Activated B cell treated with CpG ODN at 0.5 μM for 24 hours (primary cell): ENCODE measurements at places on chromosomes 7 and 10. TPM values are rescaled to one million over a fixed set of nuclear protein-coding genes. Genes with fewer than 3 reads are reported as not detected.

DNA sequence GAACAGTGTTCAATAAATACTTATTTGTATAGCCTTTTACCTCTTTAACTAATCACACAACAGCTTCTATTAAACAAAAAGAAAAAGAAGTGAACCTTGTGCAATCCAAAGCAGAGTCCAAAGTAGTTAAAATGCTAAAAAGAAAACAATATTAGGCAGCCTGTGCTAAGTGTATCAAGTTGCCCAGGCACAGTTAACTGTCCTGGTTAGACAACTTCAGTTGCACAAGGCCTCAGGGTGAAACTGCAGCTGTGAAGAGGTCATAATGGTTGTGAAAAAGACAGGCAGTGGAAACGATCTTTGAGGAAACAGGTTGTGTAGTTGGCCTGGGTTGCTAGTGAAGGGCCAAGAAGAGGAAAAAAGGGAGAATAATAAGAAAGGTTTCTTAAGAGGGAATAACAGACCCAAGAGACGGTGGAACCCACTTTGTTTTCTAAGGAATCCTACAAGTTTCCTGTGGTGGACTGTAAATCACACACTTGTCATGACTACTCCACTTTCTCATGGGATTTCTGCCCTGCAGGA, 6.0 kb upstream of the CROT start:
- peaks cover 12% of the 10 kb centered on the region for H3K4me1 ChIP-seq
- peaks cover 39% of the 10 kb centered on the region for H3K36me3 ChIP-seq
- H3K27me3 ChIP-seq, result no peaks in the 10 kb centered on the region
- H3K4me3 ChIP-seq, result no peak overlapping the region

DNA sequence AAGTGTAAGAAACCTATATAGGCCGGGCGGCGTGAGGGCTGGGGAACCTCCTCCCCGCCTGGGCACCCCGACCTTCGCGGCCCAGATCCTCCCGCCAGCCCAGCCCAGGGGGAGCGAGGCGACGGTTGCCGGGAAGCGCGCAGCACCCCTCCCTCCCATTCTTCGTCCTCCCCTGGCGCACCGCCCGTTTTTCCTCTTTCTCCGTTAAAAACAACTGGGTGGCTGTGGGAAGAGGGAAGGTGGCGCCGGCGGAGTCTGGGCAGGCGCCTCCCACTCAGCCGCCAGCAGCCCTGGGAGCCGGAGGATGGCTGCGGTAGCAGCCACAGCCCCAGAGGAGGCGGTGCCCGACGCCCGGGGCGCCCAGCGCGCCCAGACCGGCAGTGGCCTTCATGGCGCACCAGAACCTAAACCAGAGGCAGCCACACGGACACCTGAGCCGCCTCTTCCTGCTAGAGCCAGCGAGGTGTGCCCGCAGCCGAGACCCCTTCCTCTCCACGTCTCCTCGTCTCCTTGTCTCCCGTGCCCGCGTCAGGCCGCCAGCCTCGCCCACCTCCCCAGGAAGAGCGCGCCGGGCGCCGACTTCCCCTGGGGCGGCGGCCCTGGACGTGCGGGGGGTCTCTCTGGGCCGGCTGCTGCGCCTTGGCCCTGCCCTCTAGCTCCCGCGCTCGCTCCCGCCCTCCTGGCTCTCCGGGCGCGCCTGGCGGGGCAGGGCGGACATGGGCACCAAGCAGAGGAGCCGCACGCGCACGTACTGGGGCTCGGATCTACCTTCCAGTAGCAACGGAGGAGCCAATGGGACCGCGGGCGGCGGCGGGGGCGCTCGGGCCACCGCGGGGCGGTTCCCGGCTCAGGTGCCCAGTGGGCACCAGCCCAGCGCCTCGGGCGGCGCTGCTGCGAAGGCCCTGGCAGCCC, 32.8 kb upstream of the SFTPD start:
- peak; percentile 20 for DNase-seq
- H3K4me1 ChIP-seq, result peaks cover 11% of the 10 kb centered on the region
- H3K27me3 ChIP-seq, result peaks cover 60% of the 10 kb centered on the region
- no peak overlapping the region for H3K27ac ChIP-seq
- H3K4me3 ChIP-seq, result peak overlapping the region; percentile 64

GRCh38 chr7:64884085-64884912, 18.8 kb upstream of the ZNF273 start:
- DNase-seq, result no peak
- H3K27me3 ChIP-seq, result peaks cover 67% of the 10 kb centered on the region
- H3K36me3 ChIP-seq, result peaks cover 2% of the 10 kb centered on the region

GRCh38 chr10:75070961-75071428, 40.5 kb upstream of the SAMD8 start:
- no peaks in the 10 kb centered on the region for H3K4me1 ChIP-seq
- no peak overlapping the region for H3K27ac ChIP-seq
- no peak for DNase-seq
- no peaks in the 10 kb centered on the region for H3K36me3 ChIP-seq
- no peak overlapping the region for H3K4me3 ChIP-seq

CALHM1 gene
- total RNA-seq, result 0.40 and 0.42 TPM in 2 replicates

DNA sequence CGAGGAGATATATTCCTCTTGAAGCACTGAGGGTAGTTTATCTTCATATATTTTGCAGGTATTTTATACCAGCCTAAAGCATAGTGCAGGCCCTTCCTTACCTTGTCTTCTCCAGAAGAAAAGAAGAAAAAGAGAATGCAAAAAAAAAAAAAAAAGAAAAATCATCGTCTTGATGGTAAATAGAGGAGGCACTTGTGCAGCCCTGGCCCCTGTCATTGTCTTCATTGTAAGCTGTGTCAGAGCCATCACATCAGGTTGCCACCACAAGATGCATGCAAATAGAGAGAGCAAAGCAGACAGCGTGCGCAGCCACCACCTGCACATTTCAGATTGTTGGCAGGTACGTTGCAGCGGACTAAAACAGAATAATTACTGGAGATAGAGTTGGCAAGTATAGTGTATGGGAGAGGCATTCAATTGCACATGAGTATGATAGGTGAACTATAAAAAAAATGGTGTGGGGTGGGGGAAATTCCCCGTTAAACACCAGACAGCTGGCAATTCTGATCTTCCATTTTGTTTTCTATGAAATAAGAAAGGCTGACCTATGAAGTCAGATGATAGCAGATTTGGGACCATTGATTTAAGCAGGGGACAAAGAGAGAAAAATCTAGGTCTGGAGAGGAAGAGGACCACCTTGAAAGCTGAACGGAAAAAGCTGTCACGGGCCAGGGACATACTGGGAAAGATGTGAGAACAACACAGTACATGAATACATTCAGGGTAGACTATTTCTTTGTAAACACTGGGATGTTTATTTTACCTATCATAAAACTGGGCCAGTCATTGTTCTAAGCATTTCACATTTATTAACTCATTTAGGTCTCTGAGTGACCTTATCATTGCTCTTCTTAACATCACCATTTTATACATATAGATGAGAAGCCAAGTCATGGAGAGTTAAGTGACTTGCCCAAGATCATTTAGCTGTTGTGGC, 306.3 kb upstream of the SP8 start:
- H3K36me3 ChIP-seq, result no peaks in the 10 kb centered on the region
- no peaks in the 10 kb centered on the region for H3K27me3 ChIP-seq
- H3K4me1 ChIP-seq, result no peaks in the 10 kb centered on the region
- no peak overlapping the region for H3K27ac ChIP-seq
- H3K4me3 ChIP-seq, result no peak overlapping the region

- no peak for DNase-seq
- peaks cover 2% of the 10 kb centered on the region for H3K27me3 ChIP-seq
- H3K4me1 ChIP-seq, result no peaks in the 10 kb centered on the region
- no peak overlapping the region for H3K27ac ChIP-seq
- no peak overlapping the region for H3K4me3 ChIP-seq
Observed at GRCh38 chr7:93043385-93043985, 74.3 kb downstream of the SAMD9 start.

SMO gene
- 0.66 and 1.8 TPM in 2 replicates for total RNA-seq

GPR141 gene
- not detected in 2 replicates for total RNA-seq

TMEM225B gene
- total RNA-seq, result 0.53 and 1.5 TPM in 2 replicates

- H3K4me1 ChIP-seq, result no peaks in the 10 kb centered on the region
- H3K27ac ChIP-seq, result no peak overlapping the region
- no peaks in the 10 kb centered on the region for H3K36me3 ChIP-seq
- no peak overlapping the region for H3K4me3 ChIP-seq
Observed at GRCh38 chr10:106169241-106169640, 995.3 kb downstream of the SORCS1 start.

CALML3 gene
- not detected in 2 replicates for total RNA-seq

DNA sequence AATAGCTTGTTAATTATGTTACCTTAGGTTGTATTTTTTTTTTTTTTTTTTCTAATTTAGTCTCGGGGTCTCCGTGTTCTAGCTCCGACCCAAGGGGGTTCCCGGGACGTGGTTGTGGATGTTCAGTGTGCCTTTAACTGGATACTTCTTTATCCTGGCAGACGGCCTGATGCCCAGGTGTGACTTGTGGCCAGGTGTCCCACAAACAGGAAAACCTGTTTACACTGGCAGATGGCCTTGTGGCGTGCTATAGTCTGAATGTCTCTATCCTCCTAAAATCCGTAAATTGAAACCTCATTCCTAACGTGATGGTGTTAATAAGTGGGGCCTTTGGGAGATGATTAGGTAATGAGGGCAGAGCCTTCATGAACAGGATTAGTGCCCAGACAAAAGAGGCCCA, 546.4 kb upstream of the C7orf33 start:
- DNase-seq, result no peak
- H3K27me3 ChIP-seq, result no peaks in the 10 kb centered on the region
- no peak overlapping the region for H3K4me3 ChIP-seq
- no peaks in the 10 kb centered on the region for H3K36me3 ChIP-seq
- H3K27ac ChIP-seq, result no peak overlapping the region
- H3K4me1 ChIP-seq, result no peaks in the 10 kb centered on the region

PNLIP gene
- total RNA-seq, result not detected in 2 replicates

MCM10 gene
- 3.7 and 4.6 TPM in 2 replicates for total RNA-seq

EN2 gene
- not detected in 2 replicates for total RNA-seq

GRCh38 chr7:56110611-56111010, 4.3 kb upstream of the CHCHD2 start:
- peaks cover 23% of the 10 kb centered on the region for H3K4me1 ChIP-seq
- DNase-seq, result no peak
- peaks cover 16% of the 10 kb centered on the region for H3K36me3 ChIP-seq
- H3K4me3 ChIP-seq, result no peak overlapping the region
- no peak overlapping the region for H3K27ac ChIP-seq

DNA sequence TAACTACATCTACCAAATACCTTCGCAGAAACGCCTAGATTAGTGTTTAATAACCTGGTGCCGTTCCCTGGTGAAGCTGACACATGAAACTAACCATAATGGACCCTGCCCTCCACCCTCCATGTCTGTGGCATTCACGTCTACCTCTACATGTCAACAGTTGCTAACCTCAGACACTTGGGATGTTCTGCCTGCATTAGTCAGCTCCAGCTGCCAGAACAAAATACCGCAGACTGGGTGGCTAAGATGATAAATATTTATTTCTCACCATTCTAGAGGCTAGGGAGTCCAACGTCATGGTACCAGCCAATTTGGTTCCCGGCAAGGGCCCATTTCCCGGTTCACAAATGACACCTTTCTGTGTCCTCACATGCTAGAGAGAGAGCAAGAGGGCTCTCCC, 118.5 kb upstream of the CHST15 start:
- no peaks in the 10 kb centered on the region for H3K27me3 ChIP-seq
- no peaks in the 10 kb centered on the region for H3K36me3 ChIP-seq
- H3K4me3 ChIP-seq, result no peak overlapping the region
- H3K27ac ChIP-seq, result no peak overlapping the region
- no peak for DNase-seq

DNA sequence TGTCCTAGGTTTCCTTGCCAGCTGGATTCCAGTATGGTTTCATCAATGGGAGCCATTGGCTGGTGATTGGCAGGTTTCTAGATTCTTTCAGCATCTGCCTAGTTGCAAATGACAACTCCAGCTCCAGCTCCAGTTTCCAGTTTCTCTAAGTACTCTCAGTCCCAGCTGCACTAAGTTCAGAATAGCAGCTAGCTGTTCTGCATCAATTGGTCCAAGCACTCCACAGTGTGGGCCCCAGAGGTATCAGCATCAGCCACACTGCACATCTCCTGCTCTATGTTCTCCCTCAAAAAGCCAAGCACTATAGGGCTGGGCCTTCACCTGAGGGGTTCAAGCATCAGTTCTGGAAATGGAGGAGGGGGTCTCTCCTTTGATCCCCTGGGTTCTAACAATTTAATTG, 143.4 kb downstream of the VPS50 start:
- no peaks in the 10 kb centered on the region for H3K36me3 ChIP-seq
- peaks cover 38% of the 10 kb centered on the region for H3K4me1 ChIP-seq
- no peak for DNase-seq
- no peak overlapping the region for H3K4me3 ChIP-seq
- H3K27ac ChIP-seq, result no peak overlapping the region
- H3K27me3 ChIP-seq, result peaks cover 2% of the 10 kb centered on the region

DNA sequence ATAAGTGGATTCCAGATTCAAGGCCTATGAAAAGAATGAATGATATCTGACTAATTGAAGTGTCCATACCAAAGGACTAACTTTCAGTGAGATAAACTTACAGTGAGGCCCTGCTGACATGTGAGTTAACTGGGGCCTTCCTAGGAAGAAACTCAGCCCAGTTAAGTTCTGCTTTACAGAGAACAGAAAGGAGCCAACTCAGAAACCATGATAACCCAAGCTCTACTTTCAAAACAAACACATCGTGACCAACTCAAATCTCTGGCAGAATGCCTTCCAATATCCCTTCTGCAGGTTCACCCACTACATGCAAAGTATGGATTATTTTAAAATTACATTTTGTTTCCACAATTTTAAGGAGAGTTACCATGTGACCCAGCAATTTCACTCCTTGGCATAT, 75.8 kb upstream of the MRLN start:
- peaks cover 52% of the 10 kb centered on the region for H3K4me1 ChIP-seq
- DNase-seq, result no peak
- no peak overlapping the region for H3K4me3 ChIP-seq
- H3K27me3 ChIP-seq, result no peaks in the 10 kb centered on the region
- peaks cover 62% of the 10 kb centered on the region for H3K36me3 ChIP-seq

OPN1SW gene
- total RNA-seq, result not detected in 2 replicates

DNA sequence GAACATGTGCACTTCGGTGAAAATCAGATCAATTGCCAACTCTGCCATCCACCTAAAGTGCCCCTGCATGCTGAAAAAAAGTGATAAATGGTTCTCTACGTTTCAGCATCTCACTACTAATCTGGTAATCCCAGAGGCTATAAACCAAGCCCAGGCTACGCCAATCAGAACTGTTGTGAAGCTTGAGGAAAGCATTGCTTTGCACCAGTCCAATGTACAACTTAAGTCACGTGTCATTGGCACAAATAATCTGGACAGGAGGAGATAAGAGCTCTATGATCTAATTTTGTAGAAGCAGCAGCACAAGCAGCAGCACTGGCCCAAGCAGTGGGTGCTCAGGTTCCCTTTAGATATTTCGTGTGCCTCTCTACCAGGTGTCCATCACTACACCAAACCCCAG, 4.4 kb upstream of the EGR2 start:
- peaks cover 9% of the 10 kb centered on the region for H3K36me3 ChIP-seq
- H3K4me1 ChIP-seq, result peaks cover 24% of the 10 kb centered on the region
- H3K4me3 ChIP-seq, result no peak overlapping the region
- DNase-seq, result no peak
- H3K27ac ChIP-seq, result no peak overlapping the region

GRCh38 chr10:89684604-89685003, 16.8 kb upstream of the KIF20B start:
- H3K4me1 ChIP-seq, result peaks cover 5% of the 10 kb centered on the region
- peaks cover 2% of the 10 kb centered on the region for H3K27me3 ChIP-seq
- no peaks in the 10 kb centered on the region for H3K36me3 ChIP-seq
- DNase-seq, result no peak
- H3K27ac ChIP-seq, result no peak overlapping the region
